Progenitor cell of endocrine pancreas (in vitro differentiated cells): ENCODE measurements at places on chromosomes 12 and 14. TPM values are rescaled to one million over a fixed set of nuclear protein-coding genes. Genes with fewer than 3 reads are reported as not detected.
A peak's percentile ranks its signal among the peaks of the same experiment; 100 is the strongest.

DNA sequence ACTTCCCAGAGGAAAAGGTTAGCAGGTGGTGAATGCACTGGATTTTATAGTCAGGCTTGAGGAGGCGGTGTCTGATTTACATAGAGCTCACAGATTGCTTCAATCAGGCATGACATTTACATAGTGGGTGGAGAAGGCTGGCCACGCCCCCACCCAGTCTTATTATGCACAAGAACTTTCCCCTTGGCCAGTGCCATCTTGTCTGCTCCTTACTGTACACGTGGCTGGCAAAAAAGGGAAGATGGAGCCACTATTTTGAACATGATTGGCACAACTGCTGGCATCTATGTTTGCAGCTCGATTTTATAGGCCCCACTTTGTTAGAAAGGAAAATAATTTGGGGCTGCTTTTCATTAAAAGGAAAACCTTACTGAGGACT lies 10.9 kb upstream of the LGMN start:
- no peaks in the 10 kb centered on the region for H3K36me3 ChIP-seq
- DNase-seq = no peak
- H3K4me3 ChIP-seq = no peak overlapping the region
- no peak overlapping the region for H3K27ac ChIP-seq

GRCh38 chr12:132390287-132391076 lies 61.1 kb upstream of the GALNT9 start:
- H3K27ac ChIP-seq = no peak overlapping the region
- H3K27me3 ChIP-seq = peaks cover 57% of the 10 kb centered on the region
- H3K4me1 ChIP-seq = no peaks in the 10 kb centered on the region
- H3K36me3 ChIP-seq = no peaks in the 10 kb centered on the region
- DNase-seq = no peak

GRCh38 chr12:67618303-67618702 lies 30.2 kb upstream of the DYRK2 start:
- no peak overlapping the region for H3K4me3 ChIP-seq
- no peaks in the 10 kb centered on the region for H3K27me3 ChIP-seq
- H3K36me3 ChIP-seq = no peaks in the 10 kb centered on the region
- H3K4me1 ChIP-seq = no peaks in the 10 kb centered on the region
- no peak overlapping the region for H3K27ac ChIP-seq

- H3K4me1 ChIP-seq = peaks cover 15% of the 10 kb centered on the region
- DNase-seq = no peak
- no peaks in the 10 kb centered on the region for H3K27me3 ChIP-seq
- no peak overlapping the region for H3K4me3 ChIP-seq
- no peaks in the 10 kb centered on the region for H3K36me3 ChIP-seq
Measured at GRCh38 chr12:75446857-75447256, 33.7 kb upstream of the GLIPR1 start.

DNA sequence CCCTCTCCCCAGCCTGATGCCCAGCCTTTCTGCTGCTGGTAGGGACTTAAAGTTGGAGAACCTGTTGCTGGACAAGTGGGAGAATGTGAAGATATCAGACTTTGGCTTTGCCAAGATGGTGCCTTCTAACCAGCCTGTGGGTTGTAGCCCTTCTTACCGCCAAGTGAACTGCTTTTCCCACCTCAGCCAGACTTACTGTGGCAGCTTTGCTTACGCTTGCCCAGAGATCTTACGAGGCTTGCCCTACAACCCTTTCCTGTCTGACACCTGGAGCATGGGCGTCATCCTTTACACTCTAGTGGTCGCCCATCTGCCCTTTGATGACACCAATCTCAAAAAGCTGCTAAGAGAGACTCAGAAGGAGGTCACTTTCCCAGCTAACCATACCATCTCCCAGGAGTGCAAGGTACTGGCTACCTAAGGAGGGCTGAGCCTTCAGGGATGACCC lies 1.6 kb downstream of the TSSK4 start:
- DNase-seq = no peak
- H3K27ac ChIP-seq = no peak overlapping the region
- H3K4me1 ChIP-seq = no peaks in the 10 kb centered on the region
- H3K4me3 ChIP-seq = no peak overlapping the region
- H3K27me3 ChIP-seq = no peaks in the 10 kb centered on the region

DNA sequence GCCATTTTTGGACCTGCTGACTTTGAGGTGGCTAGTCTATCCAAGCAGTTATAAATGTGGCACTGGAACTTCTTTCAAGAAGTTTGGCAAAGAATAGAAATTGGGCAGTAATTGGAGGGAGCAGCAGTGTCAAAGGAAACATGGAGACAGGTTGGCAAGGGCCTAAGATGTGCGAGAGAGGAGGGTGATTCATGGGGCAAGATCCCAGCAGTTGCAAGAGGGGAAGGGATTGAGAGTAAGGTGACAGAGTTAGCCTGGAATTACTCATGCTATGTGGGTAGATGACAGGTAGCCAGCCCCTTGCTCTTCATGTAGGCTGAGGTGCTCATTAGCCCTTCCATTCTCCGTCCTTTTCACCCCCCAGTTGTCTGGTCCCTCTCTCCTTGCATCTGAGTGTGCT lies 42.2 kb downstream of the FBXL14 start:
- peaks cover 5% of the 10 kb centered on the region for H3K27me3 ChIP-seq

DNA sequence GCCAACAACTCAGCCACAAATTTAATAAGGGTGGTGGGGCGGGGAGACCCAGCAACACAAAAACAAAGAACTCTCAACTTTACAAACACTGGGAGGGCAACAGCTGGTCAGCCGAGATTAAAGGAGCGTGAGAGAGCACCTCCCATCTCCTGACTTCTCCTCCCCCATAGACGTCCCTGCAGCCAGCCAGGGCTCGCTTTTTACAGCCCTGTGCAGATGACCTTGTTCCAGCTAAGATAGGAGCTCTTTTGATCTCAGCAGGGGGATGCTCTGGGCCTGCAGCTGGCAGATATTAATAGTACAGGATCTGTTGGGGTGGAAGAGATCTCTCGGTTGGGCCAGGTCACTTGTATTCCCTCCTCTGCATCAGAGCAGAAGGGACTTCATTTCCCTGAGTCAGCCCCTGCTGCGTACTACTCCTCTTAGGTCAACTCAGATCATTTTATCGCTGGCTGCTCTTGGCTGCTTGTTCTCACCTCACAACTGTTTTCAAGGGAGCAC lies 475.8 kb downstream of the RAD51B start:
- H3K36me3 ChIP-seq = peaks cover 8% of the 10 kb centered on the region
- H3K27me3 ChIP-seq = no peaks in the 10 kb centered on the region
- no peak for DNase-seq
- H3K27ac ChIP-seq = peak overlapping the region; percentile 79

- H3K36me3 ChIP-seq = peaks cover 3% of the 10 kb centered on the region
- H3K4me1 ChIP-seq = peaks cover 20% of the 10 kb centered on the region
- peaks cover 59% of the 10 kb centered on the region for H3K27me3 ChIP-seq
- no peak for DNase-seq
Measured at GRCh38 chr14:76760331-76761135, 735 bp upstream of the VASH1 start.

The GALC gene
- total RNA-seq = 43.0 and 44.0 TPM in 2 replicates

The GMPR2 gene
- 73.6 and 86.2 TPM in 2 replicates for total RNA-seq
